SK-N-SH (cell line): ENCODE measurements at places on chromosomes 7 and 10. TPM values are rescaled to one million over a fixed set of nuclear protein-coding genes. Genes with fewer than 3 reads are reported as not detected.

DNA sequence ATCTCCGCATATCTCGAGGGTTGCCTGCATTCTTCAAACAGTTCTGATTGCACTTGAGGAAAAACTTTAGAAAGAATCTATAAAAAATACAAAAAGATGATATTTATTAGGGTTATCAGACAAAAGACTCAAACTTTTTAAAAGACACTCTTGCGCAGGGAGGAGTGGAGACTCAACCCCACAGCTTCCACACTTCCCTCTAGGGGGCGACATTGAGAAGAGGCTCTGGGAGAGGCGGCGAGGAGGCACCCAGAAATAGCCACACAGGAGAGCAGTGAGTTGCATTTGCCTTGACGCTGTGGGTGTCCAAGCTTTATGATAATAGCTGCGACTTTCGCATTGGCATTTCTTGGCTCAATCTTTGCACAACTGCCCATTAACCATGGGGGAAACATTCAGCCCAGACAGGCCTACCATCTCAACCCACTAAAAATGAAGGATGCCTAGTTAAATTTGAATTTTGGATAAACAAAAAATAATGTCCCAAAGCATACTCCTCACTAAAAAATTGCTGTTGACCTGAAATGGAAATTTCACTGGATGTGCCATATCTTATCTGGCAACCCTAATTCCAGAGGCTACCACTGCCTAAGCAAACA lies 86.2 kb downstream of the EBF3 start:
- no peaks in the 10 kb centered on the region for H3K4me1 ChIP-seq
- peak; percentile 50 for DNase-seq
- H3K27ac ChIP-seq: no peak overlapping the region
- H3K36me3 ChIP-seq: no peaks in the 10 kb centered on the region
- no peak overlapping the region for H3K4me3 ChIP-seq

UCN3 gene
- not detected in 2 replicates for polyA plus RNA-seq

- H3K27me3 ChIP-seq: no peaks in the 10 kb centered on the region
- DNase-seq: no peak
- H3K36me3 ChIP-seq: no peaks in the 10 kb centered on the region
- no peaks in the 10 kb centered on the region for H3K4me1 ChIP-seq
Observed at GRCh38 chr10:110817614-110818013, 54.1 kb upstream of the PDCD4 start.

GRCh38 chr7:28041508-28042314 lies 138.9 kb downstream of the JAZF1 start:
- H3K36me3 ChIP-seq: no peaks in the 10 kb centered on the region
- no peak overlapping the region for H3K4me3 ChIP-seq
- peak overlapping the region; percentile 96 for H3K27ac ChIP-seq
- H3K27me3 ChIP-seq: no peaks in the 10 kb centered on the region
- no peak for DNase-seq

GALNT17 gene
- polyA plus RNA-seq: not detected in 2 replicates

SERPINE1 gene
- polyA plus RNA-seq: 4,174 and 5,753 TPM in 2 replicates

DNA sequence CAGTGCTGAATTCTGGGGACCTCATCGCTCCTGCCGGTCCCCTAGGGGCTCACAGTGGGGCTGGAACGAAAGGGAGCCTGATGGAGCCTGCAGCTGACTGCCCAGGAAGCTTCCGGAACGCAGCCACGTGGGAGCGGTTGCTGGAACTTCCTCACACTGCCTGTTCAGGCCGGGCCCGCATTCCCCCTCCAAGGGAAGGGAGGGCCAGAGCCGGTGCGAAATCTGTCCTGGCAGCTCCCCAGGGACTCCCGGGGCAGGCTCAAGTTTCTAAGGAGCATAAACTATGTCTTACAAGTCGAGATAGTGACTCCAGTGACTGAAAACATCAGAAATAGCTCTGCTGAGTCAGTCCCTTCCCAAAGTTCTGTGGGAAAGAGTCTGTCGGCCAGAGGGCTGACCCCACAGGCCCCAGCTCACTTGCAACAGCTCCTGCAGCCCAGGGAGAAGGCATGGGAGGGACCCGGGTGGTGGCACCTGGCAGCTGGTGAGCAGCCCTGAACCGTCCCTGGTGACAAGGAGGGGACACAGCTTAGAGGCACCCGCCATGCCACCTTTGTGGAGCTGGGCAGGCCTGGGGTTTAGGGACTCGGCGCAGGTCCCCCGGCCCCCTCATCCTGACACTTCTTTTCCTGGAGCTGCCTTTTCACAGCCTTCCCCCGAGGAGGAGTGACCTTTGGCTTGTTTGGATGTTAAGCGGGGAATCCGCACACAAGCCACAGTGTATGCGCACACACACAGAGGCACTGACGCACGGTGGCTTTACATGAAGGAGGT lies 47.6 kb downstream of the PDGFA start:
- H3K27me3 ChIP-seq: no peaks in the 10 kb centered on the region
- no peak for DNase-seq
- H3K27ac ChIP-seq: no peak overlapping the region
- no peaks in the 10 kb centered on the region for H3K36me3 ChIP-seq

LRRC61 gene
- polyA plus RNA-seq: 0.93 and 0.99 TPM in 2 replicates

TUBAL3 gene
- polyA plus RNA-seq: not detected in 2 replicates

EFCAB10 gene
- polyA plus RNA-seq: 0.51 and 0.80 TPM in 2 replicates

GHRHR gene
- polyA plus RNA-seq: not detected in 2 replicates

GRCh38 chr10:63505562-63505961 lies 15.6 kb upstream of the REEP3 start:
- H3K4me1 ChIP-seq: no peaks in the 10 kb centered on the region
- no peak for DNase-seq
- peaks cover 3% of the 10 kb centered on the region; the same call in 1 of the 2 replicates for H3K36me3 ChIP-seq
- H3K4me3 ChIP-seq: no peak overlapping the region

DNA sequence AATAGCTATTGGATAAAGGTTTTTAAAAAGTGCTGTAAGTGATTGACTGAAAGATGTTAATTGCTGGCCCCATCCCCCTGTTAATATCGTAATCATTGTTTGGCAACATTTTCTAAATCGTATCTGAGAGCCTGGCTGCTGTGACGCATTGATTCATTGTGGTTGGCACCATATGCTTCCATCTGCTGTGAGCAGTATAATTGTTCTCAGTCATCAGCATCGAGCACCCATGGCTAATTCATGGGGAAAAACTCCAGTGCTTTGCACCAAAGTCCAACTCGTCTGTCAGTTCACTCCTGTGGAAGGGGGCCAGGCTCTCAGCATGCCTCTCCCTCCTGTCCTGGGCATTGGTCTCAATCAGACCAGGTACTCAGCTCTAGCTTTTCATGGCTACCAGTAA lies 205.2 kb downstream of the STK31 start:
- no peaks in the 10 kb centered on the region for H3K36me3 ChIP-seq
- H3K27ac ChIP-seq: no peak overlapping the region
- DNase-seq: no peak

DNA sequence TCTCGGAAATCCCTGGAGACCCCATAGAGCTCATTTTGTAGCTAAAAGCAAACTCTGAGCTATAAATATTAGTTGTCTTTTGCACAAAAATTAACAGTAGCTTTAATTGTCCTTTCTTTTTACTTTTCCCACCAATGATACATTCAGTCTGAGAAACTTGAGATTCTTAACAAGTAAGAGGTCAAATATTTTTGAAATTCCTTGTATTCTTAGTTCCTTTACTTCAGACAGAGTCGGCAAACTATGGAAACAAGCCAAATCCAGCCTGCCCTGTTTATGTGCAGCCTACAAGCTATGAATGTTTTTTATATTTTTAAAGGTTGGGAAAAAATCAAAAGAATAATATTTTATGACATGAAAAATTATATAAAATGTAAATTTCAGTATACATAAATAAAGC lies 146.6 kb downstream of the CTNNA3 start:
- no peaks in the 10 kb centered on the region for H3K27me3 ChIP-seq
- H3K36me3 ChIP-seq: no peaks in the 10 kb centered on the region
- H3K4me3 ChIP-seq: no peak overlapping the region
- H3K27ac ChIP-seq: no peak overlapping the region
- DNase-seq: no peak
- no peaks in the 10 kb centered on the region for H3K4me1 ChIP-seq

TSPAN13 gene
- polyA plus RNA-seq: 0.26 and 0.42 TPM in 2 replicates

CPXM2 gene
- not detected in 2 replicates for polyA plus RNA-seq

DNA sequence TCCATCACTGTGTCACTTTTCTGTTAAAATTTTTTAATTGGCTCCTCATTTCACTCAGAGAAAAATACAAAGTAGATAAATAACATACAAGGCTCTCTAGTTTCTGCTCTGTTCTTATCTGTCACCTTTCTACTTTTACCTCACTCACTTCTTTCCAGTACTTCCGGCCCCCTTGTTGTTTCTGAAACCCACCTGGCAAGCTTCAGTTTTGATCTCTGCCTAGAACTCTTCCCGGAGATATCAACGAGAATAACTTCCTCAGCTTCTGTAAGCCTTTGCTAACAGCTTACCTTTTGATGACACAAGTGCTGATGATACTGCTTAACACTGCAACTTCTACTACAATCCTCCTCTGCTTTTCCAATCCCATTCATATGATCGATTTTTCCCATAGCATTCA lies 566.2 kb downstream of the PCDH15 start:
- H3K4me1 ChIP-seq: no peaks in the 10 kb centered on the region
- H3K36me3 ChIP-seq: no peaks in the 10 kb centered on the region
- H3K27me3 ChIP-seq: no peaks in the 10 kb centered on the region
- H3K27ac ChIP-seq: no peak overlapping the region
- H3K4me3 ChIP-seq: no peak overlapping the region
- DNase-seq: no peak

DNA sequence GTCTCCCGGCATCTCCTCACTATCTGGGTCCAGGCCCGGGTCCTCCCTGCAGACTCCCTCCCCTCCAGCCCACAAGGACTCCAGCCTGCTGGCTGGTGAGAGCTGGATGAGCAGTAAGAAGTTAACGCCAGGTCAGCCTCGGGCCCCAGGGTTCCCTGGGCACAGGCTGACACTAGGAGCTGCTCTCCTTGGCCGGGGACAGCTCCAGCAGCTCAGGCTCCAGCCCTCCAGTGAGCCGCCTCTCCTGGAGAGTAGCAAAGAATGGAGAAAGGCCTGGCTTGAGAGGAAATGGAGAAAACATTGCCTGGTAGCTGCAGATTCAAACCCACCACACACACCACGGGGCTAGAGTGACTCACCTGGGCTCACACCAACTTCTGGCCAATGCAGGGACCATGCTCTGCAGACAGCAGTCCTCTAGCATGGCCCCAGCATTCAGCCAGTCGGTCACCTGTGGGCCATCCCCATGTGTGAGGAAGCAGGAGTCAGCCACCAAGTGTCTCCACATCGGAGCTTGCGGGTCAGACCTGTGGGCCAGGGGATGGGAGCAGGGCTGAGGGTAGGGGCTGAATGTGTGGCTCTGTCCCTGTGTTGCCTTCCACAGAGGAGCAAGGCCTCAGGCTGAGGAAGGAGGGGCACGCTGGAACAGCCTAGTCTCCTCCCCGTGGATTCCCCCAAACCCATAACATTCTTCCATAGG lies 6.5 kb downstream of the SAP25 start:
- H3K27ac ChIP-seq: no peak overlapping the region
- no peaks in the 10 kb centered on the region for H3K27me3 ChIP-seq
- no peak overlapping the region for H3K4me3 ChIP-seq
- no peaks in the 10 kb centered on the region for H3K4me1 ChIP-seq
- no peak for DNase-seq

- DNase-seq: peak; percentile 68
- peaks cover 4% of the 10 kb centered on the region for H3K36me3 ChIP-seq
- H3K27ac ChIP-seq: peak overlapping the region; percentile 19; the same call in 1 of the 2 replicates
- H3K27me3 ChIP-seq: no peaks in the 10 kb centered on the region
- H3K4me1 ChIP-seq: peaks cover 5% of the 10 kb centered on the region; the same call in 1 of the 2 replicates
Observed at GRCh38 chr10:118725886-118726500, 28.8 kb downstream of the CACUL1 start.

- peaks cover 15% of the 10 kb centered on the region; the same call in 1 of the 2 replicates for H3K27me3 ChIP-seq
- no peak overlapping the region for H3K27ac ChIP-seq
- no peak for DNase-seq
- H3K36me3 ChIP-seq: no peaks in the 10 kb centered on the region
- no peak overlapping the region for H3K4me3 ChIP-seq
- H3K4me1 ChIP-seq: peaks cover 90% of the 10 kb centered on the region
Observed at GRCh38 chr7:150951521-150951920, 26.6 kb downstream of the KCNH2 start.

H2BK1 gene
- polyA plus RNA-seq: not detected in 2 replicates

- DNase-seq: no peak
- H3K27ac ChIP-seq: peak overlapping the region; percentile 76
- peaks cover 32% of the 10 kb centered on the region for H3K4me1 ChIP-seq
- H3K27me3 ChIP-seq: no peaks in the 10 kb centered on the region
Observed at GRCh38 chr7:46932306-46932675, 649.6 kb downstream of the TNS3 start.

- no peaks in the 10 kb centered on the region for H3K36me3 ChIP-seq
- H3K27ac ChIP-seq: no peak overlapping the region
- H3K27me3 ChIP-seq: no peaks in the 10 kb centered on the region
- no peak for DNase-seq
- H3K4me3 ChIP-seq: no peak overlapping the region
- H3K4me1 ChIP-seq: no peaks in the 10 kb centered on the region; the same call in 1 of the 2 replicates
Observed at GRCh38 chr10:129021594-129022304, 445.3 kb upstream of the MGMT start.

DNA sequence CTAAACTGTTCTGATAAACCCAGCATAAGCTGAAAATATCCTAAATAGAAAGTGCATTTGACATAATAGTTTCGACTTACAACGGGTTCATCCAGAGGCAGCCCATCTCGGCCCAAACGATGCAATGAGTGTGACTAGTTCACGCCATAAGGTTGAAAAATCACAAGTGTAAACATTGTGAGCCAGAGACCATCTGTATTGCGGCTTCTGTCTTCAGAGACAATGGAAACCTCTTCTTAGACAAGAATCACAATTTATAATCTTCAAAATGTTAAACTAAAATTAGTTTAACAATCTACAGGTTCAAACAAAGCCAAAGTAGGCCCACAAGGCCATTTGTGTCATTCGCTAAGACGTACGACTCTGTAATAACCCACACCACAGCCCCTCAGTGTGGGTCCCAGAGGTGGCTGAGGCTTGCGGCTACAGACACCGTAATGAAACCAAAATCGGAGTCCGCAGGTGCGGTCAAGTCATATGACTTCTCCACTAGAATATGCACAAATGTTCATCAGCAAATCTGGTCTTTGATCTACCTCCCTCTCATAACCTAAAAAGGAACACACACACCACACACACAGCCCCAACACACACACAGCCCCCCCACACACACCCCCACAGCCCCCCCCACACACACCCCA lies 81.8 kb downstream of the DIP2C start:
- no peak for DNase-seq
- peaks cover 6% of the 10 kb centered on the region; the same call in 1 of the 2 replicates for H3K4me1 ChIP-seq
- H3K27me3 ChIP-seq: no peaks in the 10 kb centered on the region
- no peaks in the 10 kb centered on the region for H3K36me3 ChIP-seq

PRSS37 gene
- not detected in 2 replicates for polyA plus RNA-seq

TSPAN33 gene
- 6.9 and 7.2 TPM in 2 replicates for polyA plus RNA-seq

GRCh38 chr10:110701617-110701971 lies 57.5 kb downstream of the RBM20 start:
- H3K36me3 ChIP-seq: no peaks in the 10 kb centered on the region
- peak; percentile 33 for DNase-seq
- no peak overlapping the region for H3K27ac ChIP-seq
- no peaks in the 10 kb centered on the region for H3K27me3 ChIP-seq
- no peak overlapping the region for H3K4me3 ChIP-seq

IGF2BP3 gene
- 34.4 and 46.5 TPM in 2 replicates for polyA plus RNA-seq
